Effector memory CD4-positive, alpha-beta T cell (primary cell): ENCODE measurements at places on chromosomes 11 and 22.

DNA sequence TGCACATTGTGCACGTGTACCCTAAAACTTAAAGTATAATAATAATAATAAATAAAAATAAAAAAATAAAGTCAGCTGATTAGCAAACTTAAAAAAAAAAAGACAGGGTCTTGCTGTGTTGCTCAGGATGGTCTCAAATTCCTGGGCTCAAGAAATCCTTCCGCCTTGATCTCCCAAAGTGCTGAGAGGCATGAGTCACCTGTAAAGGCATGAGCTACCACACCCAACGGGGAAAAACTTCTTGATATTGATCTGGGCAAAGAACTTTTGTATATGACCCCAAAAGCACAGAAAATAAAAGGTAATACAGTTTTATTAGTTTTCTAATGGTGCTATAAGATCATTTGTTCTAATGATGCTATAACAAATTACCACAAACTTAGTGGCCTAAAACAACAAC lies 46.1 kb downstream of the ENTHD1 start:
- no peak for DNase-seq

DNA sequence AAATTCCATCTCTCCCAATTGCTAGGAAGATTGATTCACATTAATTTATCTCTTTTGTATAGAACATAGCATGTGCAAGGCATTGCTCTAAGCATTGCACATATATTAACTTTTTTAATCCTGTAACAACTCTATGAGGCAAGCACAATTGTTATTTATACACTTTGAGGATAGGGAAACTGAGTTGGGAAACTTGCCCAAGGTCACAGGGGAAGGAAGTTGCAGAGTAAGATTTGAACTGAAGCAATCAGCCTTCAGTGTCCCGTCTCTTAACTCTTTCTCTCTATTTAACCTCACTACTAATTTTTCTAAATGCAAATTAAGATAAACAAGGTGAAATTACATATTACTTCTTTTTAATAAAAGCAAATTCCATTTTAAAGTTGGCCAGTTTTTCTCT lies 22.2 kb downstream of the OR56B4 start:
- no peak for DNase-seq

- DNase-seq = no peak
Measured at GRCh38 chr11:38547462-38547861, 1949.4 kb upstream of the RAG2 start.

GRCh38 chr11:27287205-27287604 lies 75.8 kb downstream of the CCDC34 start:
- no peak for DNase-seq

DNA sequence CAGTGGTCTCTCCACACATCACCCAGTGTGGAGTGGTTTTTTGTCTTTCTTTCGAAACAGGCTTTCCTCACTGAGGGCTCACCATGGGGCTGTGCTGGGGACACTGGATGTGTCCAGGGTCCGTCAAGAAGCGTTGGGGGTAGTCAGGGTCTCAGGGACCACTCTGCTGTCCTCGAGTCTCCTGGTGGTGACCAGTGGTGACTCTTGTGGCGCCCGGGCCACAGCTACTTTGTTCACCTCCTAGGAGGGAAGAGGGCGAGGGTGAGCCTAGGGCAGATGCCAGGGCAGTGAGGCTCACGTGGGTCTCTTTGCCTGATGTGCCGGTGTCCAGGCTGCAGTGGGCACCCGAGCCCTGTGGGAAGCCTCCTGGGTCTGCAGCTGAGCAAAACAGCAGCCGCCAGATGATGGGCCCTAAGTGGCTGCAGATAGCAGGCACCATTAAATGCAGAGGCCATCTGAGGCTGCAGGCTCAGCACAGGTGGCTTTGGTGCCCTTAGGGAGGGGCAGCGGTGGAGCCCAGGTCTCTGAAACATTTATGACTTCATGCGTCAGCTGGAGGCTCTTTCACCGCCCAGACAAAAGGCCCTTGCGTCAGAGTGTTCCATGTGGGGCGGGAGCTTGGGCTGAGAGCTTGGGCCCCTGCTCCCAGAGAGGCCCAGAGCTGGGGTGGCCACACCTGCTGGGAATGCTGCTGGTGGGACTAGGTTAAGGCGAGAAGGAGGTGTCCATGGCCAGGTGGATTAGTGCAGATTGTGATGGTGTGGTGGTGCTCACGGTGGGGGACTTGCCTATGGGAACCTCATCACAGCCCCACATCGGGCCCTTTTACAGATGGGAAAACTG lies 29.5 kb downstream of the KCNQ1 start:
- no peak for DNase-seq

DNA sequence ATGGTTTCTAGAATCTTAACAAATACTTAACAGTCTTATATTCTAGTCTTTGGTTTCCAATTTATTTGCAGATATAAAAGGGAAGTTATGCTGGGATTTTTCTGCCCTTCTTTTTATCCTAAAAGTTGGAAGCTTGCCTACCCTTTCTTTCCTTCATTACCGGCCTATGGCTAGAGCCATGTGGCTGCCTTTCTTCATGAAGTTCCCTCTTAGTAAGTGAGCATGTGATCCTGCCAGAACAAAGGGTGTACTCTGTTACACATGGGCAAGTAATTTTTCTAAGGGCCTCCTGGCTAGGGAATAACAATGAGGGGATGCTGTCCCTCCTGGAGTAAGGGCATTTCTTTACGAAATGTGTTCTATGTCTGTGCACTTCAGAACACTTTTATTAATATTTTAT lies 252.1 kb upstream of the PITPNB start:
- DNase-seq = no peak

- DNase-seq = no peak
Measured at GRCh38 chr22:49291169-49291568, 536.5 kb downstream of the BRD1 start.
